ENCODE measurements at places on chromosomes 12 and 14.

GRCh38 chr12:104863296-104863948 lies 94.7 kb downstream of the SLC41A2 start:
- DNase-seq: peak; percentile 65

GRCh38 chr14:21840765-21841164 lies 167.1 kb upstream of the OR4E1 start:
- DNase-seq: peak; percentile 88

- DNase-seq: no peak
Observed at GRCh38 chr12:22231836-22232235, 102.7 kb downstream of the ST8SIA1 start.

GRCh38 chr12:6764011-6764828 lies 1.9 kb upstream of the PTMS start:
- peak; percentile 100 for DNase-seq

- DNase-seq: no peak
Observed at GRCh38 chr12:5097786-5098185, 54.1 kb downstream of the KCNA5 start.

DNA sequence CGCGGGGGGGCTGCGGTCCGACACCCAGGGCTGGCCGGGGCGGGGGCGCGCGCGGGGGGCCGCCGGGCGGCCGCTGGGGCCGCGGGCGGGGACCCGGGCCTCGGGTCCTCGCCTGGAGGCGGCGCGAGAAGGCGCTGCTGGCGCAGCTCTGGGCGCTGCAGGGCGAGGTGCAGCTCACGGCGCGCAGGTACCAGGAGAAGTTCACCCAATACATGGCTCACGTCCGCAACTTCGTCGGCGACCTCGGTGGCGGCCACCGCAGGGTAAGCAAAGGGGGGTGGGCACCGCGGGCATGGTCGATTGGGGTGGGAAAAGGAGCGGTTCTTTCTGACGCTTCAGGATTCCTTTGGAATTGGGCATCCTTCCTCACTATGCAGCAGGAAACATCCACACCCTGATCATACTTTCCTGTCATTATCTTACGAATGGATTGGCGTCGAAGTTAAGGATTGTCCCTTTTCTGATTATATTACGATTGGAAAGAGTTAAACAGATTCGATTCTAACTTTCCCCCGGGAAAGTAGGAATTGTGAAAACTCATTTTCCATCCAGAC lies 798 bp downstream of the PDZRN4 start:
- no peak for DNase-seq

DNA sequence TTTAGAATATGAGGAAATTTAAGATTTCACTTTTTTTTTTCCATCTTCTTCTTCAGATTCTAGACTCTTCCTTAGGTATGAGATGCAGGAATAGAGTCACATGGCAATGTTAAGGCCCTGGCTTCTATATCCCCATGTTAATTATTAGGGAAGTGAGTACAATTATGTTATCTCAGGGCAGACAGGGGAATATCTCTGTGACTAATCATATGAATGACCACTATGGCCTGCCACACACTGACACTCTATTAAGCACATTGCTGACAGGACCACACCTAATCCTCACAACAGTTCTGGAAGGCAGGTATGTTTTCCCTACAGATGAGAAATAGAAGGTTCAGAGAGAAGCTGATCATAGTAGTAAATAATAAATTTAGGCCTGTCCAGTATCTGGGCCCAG lies 69.4 kb upstream of the PTPRQ start:
- DNase-seq: no peak

- no peak for DNase-seq
Observed at GRCh38 chr12:15472036-15472435, 149.7 kb downstream of the PTPRO start.

GRCh38 chr12:78671295-78671694 lies 193.3 kb upstream of the SYT1 start:
- no peak for DNase-seq

DNA sequence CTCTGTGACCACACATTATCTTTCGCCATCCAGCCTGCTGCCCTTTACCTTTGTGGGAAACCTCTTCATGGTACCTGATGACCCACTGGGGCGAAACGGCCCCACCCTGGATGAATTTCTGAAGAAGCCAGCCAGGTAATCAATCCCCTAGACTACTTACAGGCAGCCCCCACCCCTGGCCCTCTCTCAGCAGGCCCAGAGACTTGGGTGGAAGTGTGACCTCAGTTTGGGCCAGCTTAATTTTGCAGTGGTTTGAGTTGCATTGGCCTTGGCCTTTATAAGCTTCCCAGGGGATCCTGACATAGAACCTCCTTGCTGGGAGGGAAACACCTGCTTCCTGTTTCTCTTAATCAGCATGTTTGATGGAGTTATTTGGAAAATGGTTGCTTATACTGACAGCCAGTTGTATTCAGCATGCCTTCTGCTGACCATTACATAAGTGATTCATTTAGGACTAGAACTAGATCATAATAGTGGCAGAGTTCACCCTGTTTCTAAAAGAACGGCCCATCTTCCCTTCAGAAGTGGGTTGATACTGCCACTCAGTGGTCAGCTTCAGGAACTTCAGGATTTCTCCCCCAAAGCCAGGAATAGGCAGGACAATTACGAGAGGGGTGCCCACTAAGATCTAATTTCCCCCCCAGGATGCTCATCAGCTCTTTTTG lies 6.1 kb downstream of the SDR39U1 start:
- peak; percentile 70 for DNase-seq

GRCh38 chr12:112973011-112973735 lies 5.1 kb upstream of the OAS2 start:
- no peak for DNase-seq

DNA sequence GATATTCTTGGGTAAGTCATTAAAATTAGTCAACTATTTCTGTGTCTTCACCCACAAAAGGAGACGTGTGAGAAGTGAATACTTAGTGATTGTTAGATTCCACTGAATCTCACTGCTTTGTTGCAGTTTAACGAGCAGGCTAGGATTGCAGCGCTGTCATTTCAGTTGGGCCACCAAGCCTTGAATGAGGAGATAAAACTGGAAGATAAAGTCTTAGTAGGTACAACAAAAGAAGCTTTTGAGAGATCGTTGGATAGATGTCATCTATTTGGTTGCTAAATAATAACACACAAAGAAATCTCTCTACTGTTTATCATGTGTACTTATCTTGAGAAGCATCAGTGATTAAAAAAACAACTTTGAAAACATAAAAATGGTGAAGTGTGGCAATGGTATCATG lies 132.3 kb downstream of the RGS6 start:
- DNase-seq: no peak

DNA sequence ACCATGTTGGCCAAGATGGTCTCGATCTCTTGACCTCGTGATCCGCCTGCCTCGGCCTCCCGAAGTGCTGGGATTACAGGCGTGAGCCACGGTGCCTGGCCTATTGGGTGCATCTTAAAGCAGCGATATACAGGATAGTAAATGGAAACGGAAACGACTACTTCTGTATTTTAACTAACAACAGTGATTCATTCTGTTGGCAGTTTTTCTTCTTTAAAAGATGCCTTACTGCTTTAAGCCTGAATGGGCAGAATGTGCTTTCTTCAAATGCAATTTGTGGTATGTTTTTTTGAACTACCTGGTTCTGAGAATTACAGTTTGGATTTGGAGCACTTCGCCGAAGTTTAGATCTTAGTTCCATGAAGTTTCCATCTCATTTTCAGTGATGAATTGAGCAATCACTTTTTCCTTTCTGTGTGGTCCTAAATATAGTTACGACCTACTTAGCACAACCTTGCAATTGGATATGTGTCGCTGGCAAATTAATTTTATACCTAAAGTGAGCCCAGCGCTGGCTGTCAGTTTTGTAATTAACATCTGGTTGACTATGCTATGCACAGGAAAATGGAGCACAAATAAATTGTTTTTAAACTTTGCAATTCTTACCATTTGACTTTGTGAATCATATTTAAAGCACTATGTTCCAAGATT lies 53.6 kb upstream of the EIF5 start:
- DNase-seq: no peak

DNA sequence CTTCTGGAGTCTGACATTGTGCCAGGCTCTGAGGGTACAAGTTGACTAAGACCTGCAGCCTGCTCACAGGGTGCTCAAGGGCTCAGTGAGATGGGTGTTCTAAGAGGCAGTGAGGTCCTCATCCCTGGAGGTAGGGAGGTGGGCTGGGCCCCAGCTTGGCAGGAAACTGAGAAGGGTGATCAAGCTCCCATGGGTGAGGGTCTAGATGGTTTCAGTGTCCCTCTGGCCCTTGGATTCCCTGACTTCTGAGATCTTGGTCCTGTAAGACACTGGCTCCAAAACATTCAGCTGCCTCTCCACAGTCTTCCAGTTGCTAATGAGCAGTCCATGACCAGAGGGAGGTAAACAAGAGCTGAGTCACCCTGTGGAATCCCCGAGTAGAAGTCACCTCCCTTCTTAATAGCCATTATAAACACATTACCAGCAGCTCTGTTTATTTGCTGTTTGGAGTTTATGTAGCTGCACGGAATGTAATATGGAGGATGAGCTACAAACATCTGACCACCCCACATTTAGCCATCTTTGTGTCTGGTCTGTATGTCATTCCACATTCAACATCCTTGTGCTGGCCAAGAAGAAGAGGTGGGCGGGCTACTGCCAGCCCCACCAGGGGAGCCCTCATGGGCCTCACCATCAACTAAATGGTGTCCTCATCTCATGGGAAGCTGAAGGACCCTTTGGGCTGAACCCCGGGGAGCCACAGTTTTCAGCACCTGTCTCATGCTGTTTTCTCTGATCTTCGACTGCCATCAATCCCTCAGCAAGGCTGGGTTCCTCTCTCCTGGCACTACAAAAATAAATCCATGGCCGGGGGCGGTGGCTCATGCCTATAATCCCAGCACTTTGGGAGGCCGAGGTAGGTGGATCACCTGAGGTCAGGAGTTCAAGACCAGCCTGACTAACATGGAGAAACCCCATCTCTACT lies 37.2 kb upstream of the BDKRB2 start:
- no peak for DNase-seq

GRCh38 chr12:40330180-40330579 lies 105.4 kb downstream of the LRRK2 start:
- no peak for DNase-seq

- no peak for DNase-seq
Observed at GRCh38 chr12:111964935-111965334, 48.0 kb downstream of the TMEM116 start.

DNA sequence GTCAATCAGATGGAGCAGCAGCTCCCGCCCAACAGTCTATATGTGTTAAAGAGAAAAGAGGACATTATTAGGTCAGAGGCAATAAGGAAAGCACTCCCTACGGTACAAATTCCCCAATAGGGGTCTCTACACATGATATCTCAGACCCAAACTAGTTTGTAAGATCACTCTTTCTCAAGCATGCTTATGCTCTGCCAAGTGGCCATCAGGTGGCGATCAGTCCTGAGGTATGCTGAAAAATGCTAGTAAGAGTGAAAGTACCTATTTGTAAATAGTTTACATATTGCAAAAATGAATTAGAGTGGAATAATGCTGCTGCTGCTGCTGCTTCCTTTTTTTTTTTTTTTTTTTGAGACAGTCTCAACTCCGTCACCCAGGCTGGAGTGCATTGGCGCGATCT lies 61.0 kb downstream of the CPM start:
- DNase-seq: peak; percentile 5

DNA sequence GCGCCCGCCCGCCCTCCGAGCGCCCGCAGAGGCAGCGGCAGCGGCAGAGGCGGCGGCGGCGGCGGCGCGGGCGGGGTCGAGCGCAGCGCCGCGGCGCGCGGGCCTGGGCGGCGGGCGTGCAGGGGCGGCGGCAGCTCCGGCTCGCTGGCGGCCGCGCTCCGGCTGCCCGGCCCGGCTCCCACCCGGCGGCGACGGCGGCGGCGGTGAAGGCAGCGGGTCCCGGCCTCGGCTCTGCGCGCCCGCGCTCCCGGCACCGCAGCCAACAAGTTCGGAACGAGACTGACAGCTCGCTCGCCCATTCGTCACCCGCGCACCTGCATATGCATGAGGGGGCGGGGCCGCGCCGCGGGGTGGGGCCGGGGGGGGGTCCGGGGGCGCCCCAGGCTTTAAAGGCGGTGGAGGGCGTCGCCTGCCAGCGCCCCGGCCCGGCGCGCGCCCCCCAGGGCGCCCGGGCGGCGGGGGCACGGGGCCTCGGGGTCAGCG lies at the start of gene JAG2:
Gene JAG2, minus strand, starts transcription at position 281 of the 483 bp plus-strand sequence. CDS start 356 bp downstream, outside the sequence.
- DNase-seq: peak; percentile 68

DNA sequence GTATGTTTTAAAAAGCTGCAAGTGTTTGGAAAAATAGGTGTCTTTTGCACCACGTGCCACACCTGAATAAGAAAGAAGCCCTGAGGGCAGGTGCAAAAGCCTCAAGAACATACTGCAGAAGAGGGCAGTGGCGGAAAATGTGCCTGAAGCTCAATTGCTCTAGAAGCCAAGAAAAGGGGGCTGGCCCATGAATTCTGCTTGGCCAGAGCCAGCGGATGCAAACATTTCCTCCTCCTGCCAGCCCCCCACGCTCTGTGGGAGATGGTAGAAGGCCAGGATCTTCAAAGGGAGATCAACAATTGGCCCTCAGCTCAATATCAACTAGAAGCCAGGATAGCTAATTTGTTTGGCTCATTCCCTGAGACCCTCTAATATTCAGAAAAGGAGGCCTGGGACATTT lies 80.3 kb upstream of the TMEM132D start:
- DNase-seq: no peak

DNA sequence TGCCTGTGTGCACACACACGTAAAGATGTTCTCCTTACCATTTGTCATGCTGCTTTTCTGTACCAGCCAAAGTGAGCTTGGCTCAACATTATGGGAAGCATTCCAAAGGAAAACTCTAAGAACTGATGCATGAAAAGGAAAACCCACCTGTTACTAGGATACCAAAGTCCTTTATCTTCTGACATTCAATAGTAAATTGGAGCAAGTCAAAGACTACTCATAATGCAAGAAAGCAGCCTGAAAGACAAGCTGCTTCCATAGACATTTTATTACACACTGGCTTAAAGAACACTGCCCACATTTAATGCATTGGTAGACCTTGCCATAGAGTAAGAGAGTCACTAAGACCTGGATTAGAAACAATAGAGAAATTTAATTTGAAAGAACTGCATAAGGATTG lies 159.0 kb downstream of the LRIG3 start:
- DNase-seq: no peak

DNA sequence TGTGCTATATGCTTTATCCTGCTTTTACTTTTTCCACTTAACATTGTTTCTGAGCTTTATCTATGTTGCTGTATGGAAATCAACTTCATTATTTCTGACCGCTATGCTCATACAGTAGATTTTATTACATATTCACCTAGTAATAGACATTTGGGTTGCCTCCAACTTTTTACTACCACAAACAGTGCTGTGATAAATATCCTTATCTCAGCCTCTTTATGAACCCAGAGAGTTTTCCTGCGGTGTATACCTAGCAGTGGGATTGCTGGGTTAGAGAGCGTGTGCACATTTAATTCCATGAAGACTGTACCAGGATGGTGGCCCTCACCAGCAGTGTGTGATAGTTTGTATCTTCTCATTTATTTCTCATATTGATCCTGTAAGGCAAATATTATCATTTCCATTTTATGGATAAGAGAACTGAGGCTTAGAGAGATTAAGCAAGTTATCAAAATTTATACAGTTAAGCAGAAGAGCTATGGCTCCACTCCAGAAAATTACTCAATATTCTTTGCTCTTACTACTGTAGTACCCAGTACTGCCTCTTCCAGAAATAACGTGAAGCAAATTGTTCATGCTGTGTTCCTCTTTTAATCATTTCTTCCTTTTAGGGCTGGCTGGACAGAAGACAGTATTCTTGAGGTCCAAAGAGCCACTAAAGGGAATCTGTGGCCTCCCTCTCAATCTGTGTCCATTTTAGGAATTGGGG lies 26.3 kb upstream of the CISTR start:
- no peak for DNase-seq

All from NCI-H82 (cell line).